Stimulated activated CD4-positive, alpha-beta T cell treated with anti-CD3 and anti-CD28 coated beads, Interleukin-4, amount 100 ng/mL, for 1 hour (primary cell): ENCODE measurements at places on chromosomes 12 and 14.

GRCh38 chr12:102421802-102422583, 58.4 kb downstream of the IGF1 start:
- no peak for DNase-seq

DNA sequence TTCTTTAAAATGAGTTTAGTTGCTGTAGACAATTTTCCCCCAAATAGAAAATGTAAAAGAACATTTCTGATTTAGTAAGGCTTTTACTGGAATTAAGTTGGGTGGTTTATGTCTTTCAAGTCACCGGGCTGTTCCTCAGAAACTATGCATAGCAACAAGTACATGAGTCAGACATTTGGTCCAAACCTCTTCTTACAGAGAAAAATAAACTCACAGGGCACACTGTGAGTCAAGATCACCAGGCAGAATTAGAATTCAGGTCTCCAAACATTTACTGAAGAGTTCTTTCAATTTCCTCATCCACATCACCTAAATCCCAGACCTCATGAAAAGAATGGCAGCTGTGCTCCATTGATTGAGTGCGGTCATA, 476.1 kb upstream of the SOX5 start:
- no peak for DNase-seq

DNA sequence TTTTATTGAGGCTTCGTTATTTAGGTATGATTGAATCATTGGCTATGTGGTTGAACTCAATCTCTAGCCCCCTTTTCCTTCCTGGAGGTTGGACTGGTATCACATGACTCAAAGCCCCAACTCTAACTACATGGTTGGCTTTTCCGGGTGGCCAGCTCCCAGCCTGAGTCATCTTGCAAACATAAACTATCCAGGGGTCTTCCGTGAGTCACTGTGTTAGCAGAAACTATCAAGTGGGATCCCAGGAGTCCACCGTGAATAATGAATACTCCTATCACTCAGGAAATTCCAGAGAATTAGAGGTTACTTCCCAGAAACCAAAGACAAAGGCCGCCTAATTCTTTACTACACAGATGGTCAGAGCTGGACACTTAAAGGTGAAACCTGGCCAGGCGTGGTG, 19.7 kb upstream of the PLEKHD1 start:
- DNase-seq: no peak

- DNase-seq: no peak
Measured at GRCh38 chr12:76518699-76519098, 40.9 kb downstream of the OSBPL8 start.

GRCh38 chr12:75809746-75810145, 221.8 kb downstream of the PHLDA1 start:
- DNase-seq: no peak

DNA sequence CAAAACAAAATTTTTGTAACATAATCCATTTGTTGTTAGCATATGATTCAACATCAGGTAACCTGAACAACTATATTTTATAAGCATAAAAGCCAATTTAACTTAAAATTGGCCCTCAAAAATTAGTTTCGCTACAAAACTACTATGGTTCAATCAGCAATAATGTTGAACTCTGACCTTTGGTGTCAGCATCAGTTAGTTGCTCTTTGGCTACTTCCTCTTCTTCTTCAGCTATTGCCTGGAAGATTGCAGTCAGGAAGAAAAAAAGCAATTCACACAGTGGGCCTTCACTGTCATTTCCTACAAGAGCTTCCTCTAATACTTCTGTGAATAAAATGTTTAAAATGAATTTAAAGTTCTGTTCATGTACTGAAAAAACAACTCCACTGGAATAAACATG, 78.2 kb upstream of the CFL2 start:
- DNase-seq: no peak
